ENCODE measurements at places on chromosomes 5 and 9. TPM values are rescaled to one million over a fixed set of nuclear protein-coding genes. Genes with fewer than 3 reads are reported as not detected.

SLC6A3 gene
- total RNA-seq = not detected

F2R gene
- total RNA-seq = 0.11 TPM

CCDC187 gene
- not detected for total RNA-seq

SOX30 gene
- not detected for total RNA-seq

TMEM215 gene
- not detected for total RNA-seq

ANKRA2 gene
- total RNA-seq = 18.7 TPM

TMEM245 gene
- total RNA-seq = 81.7 TPM

SPATA31D4 gene
- total RNA-seq = not detected

IQGAP2 gene
- total RNA-seq = not detected

DRD1 gene
- not detected for total RNA-seq

PCDHGA12 gene
- 6.7 TPM for total RNA-seq

MTMR12 gene
- total RNA-seq = 12.4 TPM

NRARP gene
- not detected for total RNA-seq

STXBP1 gene
- 16.6 TPM for total RNA-seq
